ENCODE measurements at places on chromosomes 3 and 15. TPM values are rescaled to one million over a fixed set of nuclear protein-coding genes. Genes with fewer than 3 reads are reported as not detected.

UROC1 gene
- total RNA-seq, result not detected

C3orf62 gene
- 3.9 TPM for total RNA-seq

MFGE8 gene
- 15.9 TPM for total RNA-seq

KIF9 gene
- total RNA-seq, result 3.1 TPM

GOLGA8S gene
- not detected for total RNA-seq

GP9 gene
- not detected for total RNA-seq

LDHAL6B gene
- total RNA-seq, result not detected

AQR gene
- 36.8 TPM for total RNA-seq

LIPH gene
- total RNA-seq, result not detected

GNAT1 gene
- not detected for total RNA-seq

CPN2 gene
- not detected for total RNA-seq

TMCO5A gene
- total RNA-seq, result not detected

TOP2B gene
- total RNA-seq, result 433 TPM

P3H2 gene
- total RNA-seq, result 2.8 TPM

SEMA4B gene
- total RNA-seq, result 36.3 TPM

TEX55 gene
- total RNA-seq, result not detected

SLC26A6 gene
- total RNA-seq, result 4.5 TPM

TMOD3 gene
- 81.7 TPM for total RNA-seq

ZNF774 gene
- 6.1 TPM for total RNA-seq

KNL1 gene
- total RNA-seq, result 4.7 TPM

IL17RC gene
- 4.5 TPM for total RNA-seq

HOMER2 gene
- total RNA-seq, result 76.7 TPM

PCBP4 gene
- 42.7 TPM for total RNA-seq

CFAP100 gene
- total RNA-seq, result 2.0 TPM

POC1A gene
- total RNA-seq, result 3.1 TPM

COLQ gene
- total RNA-seq, result 3.0 TPM

ARL13B gene
- 24.6 TPM for total RNA-seq

DOCK3 gene
- total RNA-seq, result 42.6 TPM

ROPN1 gene
- 0.16 TPM for total RNA-seq

SLC22A14 gene
- total RNA-seq, result 0.31 TPM

GOLGA6L22 gene
- total RNA-seq, result not detected

MED12L gene
- total RNA-seq, result 6.1 TPM

HHATL gene
- total RNA-seq, result not detected

ERC2 gene
- 59.7 TPM for total RNA-seq

FAH gene
- 1.6 TPM for total RNA-seq

TMEM45A gene
- 3.0 TPM for total RNA-seq

HDC gene
- not detected for total RNA-seq

CNTN4 gene
- 56.9 TPM for total RNA-seq

TNFAIP8L3 gene
- total RNA-seq, result 1.9 TPM

MYH15 gene
- 0.31 TPM for total RNA-seq

TMC3 gene
- 0.47 TPM for total RNA-seq

ANKRD63 gene
- not detected for total RNA-seq

CLDN1 gene
- total RNA-seq, result 1.6 TPM

COL6A5 gene
- total RNA-seq, result under 0.01 TPM

SI gene
- total RNA-seq, result not detected

KATNBL1 gene
- 117 TPM for total RNA-seq

ITIH1 gene
- total RNA-seq, result 0.94 TPM

MESP2 gene
- total RNA-seq, result not detected

PEX11A gene
- 14.5 TPM for total RNA-seq
